HEK293T (cell line): ENCODE measurements at places on chromosomes 5 and 9.

DNA sequence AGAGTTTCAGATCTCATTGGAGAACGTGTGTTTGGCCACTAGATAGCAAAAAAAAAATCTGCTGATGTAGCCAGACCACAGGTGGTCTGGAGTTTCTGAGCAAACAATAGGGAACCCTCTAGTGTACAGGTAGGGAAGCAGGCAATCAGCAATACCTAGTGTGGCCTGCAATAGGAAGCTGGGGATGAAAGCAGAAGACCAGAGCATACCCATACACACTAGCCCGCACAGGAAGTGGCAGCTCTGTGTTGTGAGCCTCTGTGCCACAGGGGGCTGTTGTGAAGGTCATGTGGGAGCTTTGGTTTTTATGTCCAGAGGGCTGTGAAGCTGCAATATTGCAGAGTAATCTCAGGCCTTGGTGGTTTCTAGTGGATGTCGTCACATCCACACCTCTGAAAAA lies 81.2 kb downstream of the MTAP start:
- DNase-seq: no peak

GRCh38 chr5:110536120-110537115 lies 190.1 kb downstream of the TMEM232 start:
- no peak for DNase-seq

DNA sequence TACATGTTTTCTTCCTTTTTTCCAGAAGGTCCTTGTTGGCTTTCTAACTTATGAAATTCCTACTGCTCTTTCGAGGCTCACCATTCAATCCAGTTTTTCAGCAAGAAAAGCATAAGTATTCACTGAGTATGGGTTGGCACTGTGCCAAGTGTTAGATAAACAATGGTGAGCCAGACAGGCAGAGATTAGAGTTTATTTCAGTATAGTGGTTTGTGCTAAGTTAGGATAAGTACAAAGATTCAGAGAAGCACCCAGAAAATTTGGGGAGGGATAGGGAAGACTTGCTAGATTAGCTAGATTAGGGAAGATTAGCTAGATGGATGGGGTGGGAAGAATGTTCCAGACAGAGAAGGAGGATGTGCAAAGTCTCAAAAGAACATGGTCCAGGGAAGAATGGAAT lies 122.9 kb downstream of the OXCT1 start:
- no peak for DNase-seq

GRCh38 chr5:40261984-40262383 lies 417.7 kb upstream of the PTGER4 start:
- DNase-seq: no peak

- no peak for DNase-seq
Observed at GRCh38 chr5:43208658-43209057, 16.6 kb downstream of the NIM1K start.

DNA sequence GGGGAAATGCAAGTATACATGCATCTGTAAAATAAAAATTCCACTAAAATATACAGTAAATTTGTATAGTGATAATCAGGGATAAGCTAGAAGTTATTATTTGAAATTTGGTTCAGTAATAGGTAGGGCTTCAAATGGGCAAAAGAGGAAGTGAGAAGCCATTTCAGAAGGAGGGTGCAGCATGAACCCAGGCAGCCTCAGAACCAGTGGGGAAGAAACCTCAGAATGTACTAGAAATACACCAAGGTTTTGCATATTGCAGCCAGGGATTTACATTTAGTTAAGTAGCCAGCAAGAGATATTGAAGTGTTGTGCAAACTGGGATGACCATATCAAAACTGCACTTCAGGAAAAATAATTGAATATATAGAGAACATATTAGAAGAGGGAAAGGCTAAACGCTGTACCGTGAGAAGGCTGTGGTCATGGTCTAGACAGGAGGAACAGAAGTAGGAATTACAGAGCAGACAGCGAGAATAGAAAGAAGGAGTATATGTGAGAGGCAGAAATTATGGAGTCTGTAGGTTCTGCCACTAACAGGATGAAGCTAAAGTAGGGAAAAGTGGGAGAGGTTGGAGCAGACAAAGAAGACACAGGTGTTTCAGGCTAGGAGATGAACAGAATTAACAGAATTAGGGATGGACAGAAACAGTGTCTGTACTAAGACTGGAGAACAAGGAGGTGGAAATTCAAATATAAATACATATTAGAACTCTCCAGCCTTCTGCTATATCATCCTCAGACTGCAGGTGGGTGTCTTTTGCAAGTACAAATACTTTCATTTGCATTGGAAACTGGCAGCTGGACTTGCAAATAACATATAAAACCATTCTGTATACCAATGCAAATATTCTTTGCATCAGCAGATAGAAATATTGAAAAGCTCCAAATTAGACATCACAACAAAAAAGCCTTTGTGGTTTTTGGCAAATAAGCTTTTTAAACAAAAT lies 335.6 kb downstream of the ZNF608 start:
- DNase-seq: no peak

DNA sequence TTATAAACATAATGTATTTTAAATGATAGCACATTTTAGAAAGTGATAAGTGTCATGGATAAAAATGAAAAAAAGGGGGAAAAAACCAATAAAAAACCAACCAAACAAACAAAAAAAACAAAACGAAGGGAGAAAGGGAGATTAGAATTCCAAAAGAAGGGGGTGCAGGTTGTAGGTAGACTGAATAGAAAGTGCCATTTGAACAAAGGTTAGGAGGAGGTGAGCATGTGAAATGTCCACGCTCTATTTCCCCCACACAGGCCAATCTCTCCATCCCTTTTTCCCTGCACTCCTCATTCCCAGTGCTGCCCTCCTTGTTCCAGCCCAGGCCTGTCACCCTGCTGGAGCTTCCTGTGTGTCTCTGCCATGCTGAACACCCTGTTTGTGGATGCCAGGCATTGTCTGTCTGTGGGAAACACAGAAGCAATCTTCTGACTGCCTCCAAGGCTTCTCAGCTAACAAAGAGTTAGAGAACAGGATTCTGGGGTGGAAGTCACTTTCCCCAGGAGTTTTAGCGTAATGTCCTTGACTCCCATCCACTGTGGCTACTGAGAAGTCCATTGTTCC lies 138.8 kb downstream of the ADAMTS16 start:
- DNase-seq: no peak

GRCh38 chr9:95971815-95972214 lies 96.3 kb downstream of the ERCC6L2 start:
- DNase-seq: no peak

DNA sequence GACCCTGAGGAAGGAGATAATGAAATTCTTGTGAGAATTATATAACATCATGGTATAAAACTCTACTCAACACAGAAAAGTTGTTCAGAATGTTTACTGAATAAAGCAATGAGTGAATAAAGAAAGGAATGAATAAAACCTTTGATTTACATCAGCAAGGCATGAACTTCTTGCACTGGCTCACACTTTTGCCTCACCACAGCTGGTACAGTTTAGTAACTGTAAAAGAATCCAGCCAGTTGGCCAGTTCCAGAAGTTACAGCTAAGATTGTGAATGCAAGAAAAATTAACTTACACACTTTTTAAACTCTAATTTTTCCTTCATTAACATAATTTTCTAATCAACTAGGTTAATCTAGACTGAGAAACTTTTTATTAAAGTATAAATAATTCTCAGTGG lies 490.9 kb downstream of the NFIB start:
- no peak for DNase-seq

- DNase-seq: no peak
Observed at GRCh38 chr9:11182001-11182400, 569.2 kb upstream of the PTPRD start.

GRCh38 chr5:135871268-135871915 lies 24.2 kb downstream of the IL9 start:
- no peak for DNase-seq

- DNase-seq: no peak
Observed at GRCh38 chr5:83848941-83849340, 128.3 kb upstream of the HAPLN1 start.

GRCh38 chr9:82513242-82513751 lies 524.7 kb downstream of the SPATA31D1 start:
- no peak for DNase-seq

GRCh38 chr9:112858625-112859147 lies 32.0 kb downstream of the SLC46A2 start:
- DNase-seq: no peak

DNA sequence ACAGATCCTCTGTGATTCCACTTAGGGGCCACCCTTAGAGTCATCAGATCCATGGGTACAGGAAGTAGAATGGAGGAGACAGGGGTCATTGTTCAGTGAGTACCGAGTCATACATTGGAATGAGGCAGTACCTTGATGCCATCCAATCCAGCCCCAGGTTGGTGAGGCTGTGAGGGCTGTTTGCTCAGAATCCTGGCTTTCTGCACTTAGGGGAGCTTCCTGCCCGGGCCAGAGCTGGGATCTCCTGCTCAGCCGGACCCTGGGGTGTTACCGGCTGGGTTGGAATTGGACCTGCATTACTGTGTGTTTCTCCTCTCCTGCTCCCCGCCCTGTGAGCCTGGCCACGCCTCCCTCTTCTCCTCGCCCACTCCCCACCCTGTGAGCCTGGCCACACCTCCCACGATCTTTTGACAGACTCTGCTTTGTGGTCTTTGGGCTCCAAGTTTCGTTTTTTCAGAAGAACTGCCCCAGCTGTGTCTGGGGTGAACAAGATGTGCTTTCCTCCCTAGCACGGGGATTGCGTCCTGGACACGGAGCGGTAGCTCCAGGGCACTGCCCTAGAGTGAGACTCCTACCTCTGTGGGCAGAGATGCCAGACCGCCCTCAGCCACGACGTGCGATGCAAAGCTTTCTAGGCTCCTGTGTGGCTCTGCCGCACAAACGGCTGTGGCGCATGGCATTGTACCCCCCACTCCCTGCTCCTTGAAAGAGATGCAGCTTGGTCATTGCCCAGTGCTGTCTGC lies 15.4 kb downstream of the TRAF2 start:
- no peak for DNase-seq

- DNase-seq: no peak
Observed at GRCh38 chr9:137456864-137457405, 2.2 kb downstream of the NSMF start.

GRCh38 chr9:36855448-36856315 lies 178.4 kb downstream of the PAX5 start:
- DNase-seq: peak; percentile 51

GRCh38 chr5:120479066-120479465 lies 15.0 kb downstream of the PRR16 start:
- no peak for DNase-seq

- DNase-seq: no peak
Observed at GRCh38 chr5:5387777-5388176, 34.7 kb upstream of the ICE1 start.

- no peak for DNase-seq
Observed at GRCh38 chr5:55577353-55578060, 42.7 kb upstream of the PLPP1 start.

GRCh38 chr5:141685591-141685990 lies 3.6 kb upstream of the ARAP3 start:
- no peak for DNase-seq

- DNase-seq: no peak
Observed at GRCh38 chr5:64688965-64689364, 1.3 kb upstream of the SHISAL2B start.

- no peak for DNase-seq
Observed at GRCh38 chr9:135925496-135926133, 18.3 kb upstream of the CAMSAP1 start.

DNA sequence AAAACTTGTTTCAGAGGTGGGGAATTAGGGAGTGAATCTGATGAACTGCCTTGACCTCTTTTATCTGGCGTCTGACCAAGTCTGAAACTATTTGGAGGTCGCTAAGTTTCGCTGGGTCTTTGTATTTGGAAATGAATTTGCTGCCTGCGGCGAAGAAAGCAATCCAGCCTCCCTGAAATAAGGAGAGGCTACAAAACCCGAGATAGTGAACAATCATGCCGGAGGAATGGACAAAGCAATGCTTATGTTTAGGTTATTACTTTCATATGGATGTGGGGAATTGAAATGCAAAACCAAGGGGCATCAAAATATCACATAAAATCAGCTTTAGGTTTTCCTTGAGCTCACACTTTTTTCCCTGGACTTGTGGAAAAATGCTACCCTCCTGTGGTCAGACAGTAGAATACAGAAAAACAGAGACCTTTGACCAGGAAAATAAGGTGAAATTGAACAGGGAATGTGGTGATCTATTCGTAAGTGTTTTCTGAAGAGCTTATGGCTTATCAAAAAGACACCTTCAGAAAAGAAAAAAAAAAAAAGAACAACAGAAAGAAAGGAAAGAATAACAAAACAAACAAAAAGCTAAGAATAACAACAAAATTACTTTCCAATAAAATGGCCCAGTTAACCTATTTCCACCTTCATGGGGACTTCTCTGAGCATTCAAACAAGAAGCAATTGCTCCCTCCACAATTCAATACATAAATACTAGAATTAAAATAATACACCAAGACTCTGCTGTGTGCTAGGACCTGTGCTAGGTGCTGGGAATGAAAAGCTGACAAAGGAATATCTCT lies 68.6 kb upstream of the DPYSL3 start:
- DNase-seq: peak; percentile 31

- DNase-seq: no peak
Observed at GRCh38 chr5:58629271-58630159, 46.6 kb downstream of the RAB3C start.

DNA sequence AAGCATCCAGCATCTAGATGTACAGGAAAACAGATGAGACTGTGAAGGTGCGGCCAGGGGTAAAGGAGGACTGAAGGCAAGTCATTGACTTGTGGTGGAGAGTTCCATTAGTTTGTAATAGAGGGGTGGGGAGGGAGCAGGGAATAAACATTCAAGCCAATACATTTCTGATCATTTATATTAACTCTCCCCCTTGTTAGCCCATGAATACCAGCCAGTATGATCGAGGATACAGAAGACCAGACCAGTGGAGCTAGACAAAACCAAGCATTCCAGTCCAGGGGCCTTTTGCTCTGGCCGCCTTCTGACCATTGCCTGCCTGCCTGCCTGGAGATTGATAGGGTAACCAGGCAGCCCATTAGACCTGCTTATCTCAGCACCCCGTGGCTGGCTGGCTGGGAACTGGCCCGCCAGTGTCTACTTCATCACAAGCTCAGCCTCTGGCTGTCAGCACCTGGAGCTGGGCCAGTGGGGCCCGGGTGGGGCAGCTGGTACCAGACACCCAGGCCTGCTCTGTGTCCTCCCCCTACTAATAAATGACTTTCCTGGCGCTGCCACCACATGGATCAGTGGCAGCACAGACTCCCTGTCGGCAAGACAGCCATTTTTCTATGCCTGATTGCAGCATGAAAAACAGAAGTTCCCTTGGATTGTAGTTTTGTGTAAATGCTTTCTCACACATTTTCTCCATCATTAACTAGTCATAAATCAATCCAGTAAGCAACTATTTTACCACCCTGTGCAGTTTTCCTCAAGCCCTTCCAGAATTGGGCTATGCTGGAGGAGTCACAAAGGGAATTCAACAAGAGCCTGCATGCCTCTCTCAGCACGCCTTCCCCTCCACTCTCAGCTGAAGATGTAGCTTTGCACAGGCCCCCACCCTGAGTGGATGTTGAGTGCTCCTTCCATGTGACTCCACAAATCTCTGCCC lies 181.3 kb downstream of the SNCAIP start:
- peak; percentile 39 for DNase-seq

GRCh38 chr9:136542241-136543040 lies 3.4 kb downstream of the NOTCH1 start:
- DNase-seq: no peak
